ENCODE measurements at places on chromosomes 12 and 14.

DNA sequence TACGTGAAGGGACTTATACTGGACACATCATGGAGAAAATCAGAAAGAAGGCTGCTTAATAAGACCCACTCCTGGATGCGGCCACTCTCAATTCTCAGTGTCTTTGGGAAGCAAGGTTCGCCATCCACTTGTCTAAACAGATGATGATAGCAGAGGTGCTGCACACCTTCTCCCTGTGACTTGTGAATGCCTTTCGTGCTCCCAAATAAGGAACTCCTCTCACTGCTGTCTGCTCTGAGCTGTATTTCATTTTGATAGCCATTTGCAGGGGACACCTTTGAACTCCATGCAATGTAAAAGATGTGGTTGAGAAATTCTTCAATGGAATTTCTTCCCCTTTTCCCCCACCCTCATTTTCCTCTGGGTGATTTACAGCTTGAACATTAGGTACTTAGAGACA is 11.6 kb downstream of the RMST start:
- no peak for DNase-seq

GRCh38 chr14:22500525-22500924 is 88.5 kb downstream of the DAD1 start:
- DNase-seq: no peak

GRCh38 chr14:61417883-61418455 is 96.6 kb downstream of the PRKCH start:
- DNase-seq: no peak

- no peak for DNase-seq
Measured at GRCh38 chr14:27427796-27428195, 830.0 kb upstream of the NOVA1 start.

DNA sequence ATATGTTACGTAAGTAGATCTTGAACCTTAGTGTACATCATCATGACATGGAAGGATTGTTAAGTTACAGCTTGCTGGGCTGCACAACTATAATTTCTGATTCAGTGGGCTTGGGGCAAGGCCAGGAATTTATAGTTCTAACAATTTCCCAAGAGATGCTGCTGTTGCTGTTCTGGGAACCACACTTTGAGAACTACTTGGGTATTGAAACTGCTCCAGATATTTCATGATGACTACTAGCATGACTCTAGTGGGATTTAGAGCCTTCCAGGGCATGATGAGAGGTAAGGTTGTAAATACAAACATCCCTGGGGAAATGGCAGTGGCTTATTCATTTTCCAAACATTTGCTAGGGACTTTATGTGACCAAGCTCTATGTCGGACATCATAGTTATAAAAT is 904.8 kb upstream of the SEL1L start:
- no peak for DNase-seq

- DNase-seq: no peak
Measured at GRCh38 chr12:27733052-27733656, 22.5 kb downstream of the MRPS35 start.

- no peak for DNase-seq
Measured at GRCh38 chr12:65266408-65266807, 12.1 kb upstream of the MSRB3 start.

DNA sequence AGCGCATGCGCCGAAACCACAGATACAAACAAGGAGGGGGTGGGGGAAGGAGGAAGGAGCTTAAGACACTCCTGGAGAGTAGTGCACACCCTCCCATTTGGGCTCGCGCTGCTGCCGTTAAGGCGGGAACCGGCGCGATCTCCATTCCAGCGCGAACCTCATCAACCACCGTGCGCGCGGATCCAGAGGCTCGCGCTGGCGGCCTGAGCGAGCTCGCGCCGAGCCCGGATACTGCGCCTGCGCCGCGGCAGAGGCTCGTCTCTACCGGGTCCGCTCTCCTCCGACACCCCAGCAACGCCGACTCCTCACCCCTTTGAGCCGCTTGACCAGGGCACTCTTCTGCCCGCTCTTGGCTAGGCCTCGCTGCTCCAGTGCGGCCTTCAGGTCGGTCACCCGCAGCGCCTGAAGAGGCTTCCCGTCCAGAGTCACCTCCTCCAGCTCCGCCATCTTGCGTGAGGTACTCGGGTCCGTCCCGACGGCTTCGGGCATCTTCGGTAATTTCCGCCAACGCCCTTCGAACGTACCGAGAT is at the start of gene ACIN1:
ACIN1 (minus strand) TSS at position 471 of the 530 bp plus-strand sequence; CDS start at position 447, 24 bp downstream.
- DNase-seq: no peak

DNA sequence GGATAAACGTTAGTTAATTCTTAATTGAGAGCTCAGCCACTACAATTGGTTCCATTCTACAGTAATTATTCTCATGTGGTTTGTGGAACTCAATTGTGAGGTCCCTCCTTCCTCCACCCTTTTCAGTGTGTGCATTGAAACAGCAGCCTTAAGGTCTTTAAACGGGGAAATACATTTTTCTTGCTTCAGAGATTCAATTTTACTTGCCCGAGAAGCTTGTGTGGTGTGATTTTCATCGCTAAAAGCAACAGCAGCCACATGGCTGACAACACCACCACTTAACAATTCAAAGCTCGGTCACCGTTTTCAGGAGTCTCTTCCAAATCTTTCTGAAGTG is 733 bp upstream of the PPFIBP1 start:
- no peak for DNase-seq

GRCh38 chr12:16492240-16492639 is 113.7 kb downstream of the LMO3 start:
- DNase-seq: no peak

DNA sequence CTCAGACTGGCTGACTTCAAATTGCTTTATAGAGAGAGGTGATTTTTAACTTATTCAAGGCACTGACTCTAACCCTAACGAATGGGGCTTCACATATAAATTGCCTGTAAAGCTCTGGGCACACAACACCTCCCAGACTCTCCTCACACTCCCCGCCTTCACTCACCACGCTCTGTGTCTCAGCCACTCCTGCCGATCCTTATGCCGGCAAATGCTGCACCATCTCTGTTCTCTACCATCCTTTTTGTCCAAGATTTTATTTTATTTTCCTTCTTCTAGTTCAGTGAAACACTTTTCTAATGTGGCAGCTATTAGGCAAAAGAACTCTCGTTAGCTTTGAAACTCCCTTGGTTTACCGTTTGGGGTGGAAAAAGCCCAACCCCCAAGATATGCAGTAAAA is 446.1 kb upstream of the TMEM132C start:
- DNase-seq: no peak

DNA sequence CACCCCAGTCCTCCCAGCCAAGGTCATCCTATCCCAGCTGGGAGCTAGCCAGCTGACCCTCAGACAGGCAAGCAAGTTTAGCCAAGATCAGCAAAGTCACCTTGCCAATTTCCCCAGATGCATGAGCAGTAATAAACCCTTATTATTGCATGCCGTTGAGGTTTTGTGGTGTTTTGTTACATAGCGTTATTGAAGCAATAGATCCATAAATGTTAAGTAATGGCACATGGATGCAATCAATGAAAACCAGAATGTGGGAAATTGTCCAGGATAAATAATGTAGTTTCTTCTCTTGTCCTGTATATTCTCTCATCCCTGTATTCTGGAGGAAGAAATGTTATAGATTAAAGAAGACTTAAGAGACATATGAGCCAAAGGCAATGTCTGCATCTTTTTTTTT is 18.0 kb upstream of the TMEM260 start:
- DNase-seq: no peak

- peak; percentile 4 for DNase-seq
Measured at GRCh38 chr12:12327802-12328201, 22.2 kb downstream of the MANSC1 start.

- no peak for DNase-seq
Measured at GRCh38 chr12:32843528-32844095, 53.0 kb downstream of the PKP2 start.

- DNase-seq: no peak
Measured at GRCh38 chr14:71437870-71438269, 494.4 kb upstream of the RGS6 start.

DNA sequence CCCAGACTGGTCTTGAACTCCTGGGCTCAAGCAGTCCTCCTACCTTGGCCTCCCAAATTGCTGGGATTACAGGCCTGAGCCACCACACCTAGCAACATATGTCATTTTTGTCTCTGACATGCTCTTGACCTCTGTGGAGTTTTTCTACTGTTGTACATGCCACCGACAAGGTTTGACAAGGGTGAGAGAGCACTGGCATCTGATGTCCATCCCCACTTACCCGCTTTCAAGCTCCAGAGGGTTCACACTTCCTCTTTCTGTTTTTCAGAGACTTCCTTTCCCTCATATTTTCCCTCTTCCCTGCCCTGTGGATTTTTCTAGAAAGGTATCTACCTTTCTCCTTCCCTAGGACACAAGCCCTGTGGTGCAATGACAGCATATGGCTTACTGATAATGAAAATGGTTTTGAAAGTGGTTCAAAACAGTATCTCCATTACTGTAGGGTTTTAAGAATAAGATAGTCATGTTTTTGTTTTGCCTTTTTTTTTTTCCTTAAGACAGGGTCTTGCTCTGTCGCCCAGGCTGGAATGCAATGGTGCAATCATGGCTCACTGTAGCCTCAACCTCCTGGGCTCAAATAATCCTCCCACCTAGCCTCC is 27.7 kb upstream of the PLEKHG3 start:
- DNase-seq: no peak

- DNase-seq: peak; percentile 47
Measured at GRCh38 chr14:75298187-75298965, 19.7 kb downstream of the FOS start.

DNA sequence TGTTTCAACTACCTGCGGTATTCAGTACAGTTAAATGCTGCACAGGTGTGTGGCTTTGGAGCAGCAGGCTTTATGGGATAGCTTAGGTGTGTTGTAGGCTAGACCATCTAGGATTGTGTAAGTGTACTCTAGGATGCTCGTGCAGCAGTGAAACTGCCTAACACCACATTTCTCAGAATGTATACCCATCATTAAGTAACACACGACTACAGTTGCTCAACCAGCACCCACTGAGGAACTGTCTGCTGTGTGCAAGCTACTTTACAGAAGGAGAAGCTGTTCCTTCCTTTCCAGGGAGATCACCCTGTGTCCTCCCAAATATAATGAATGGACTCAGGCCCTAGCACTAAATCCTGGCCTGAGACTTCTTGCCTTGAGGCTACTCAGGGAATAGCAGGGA is 94.8 kb downstream of the SLC24A4 start:
- DNase-seq: peak; percentile 39

- DNase-seq: no peak
Measured at GRCh38 chr12:2183556-2184541, 131.1 kb downstream of the CACNA1C start.

- no peak for DNase-seq
Measured at GRCh38 chr14:57526942-57527341, 33.3 kb upstream of the CCDC198 start.

DNA sequence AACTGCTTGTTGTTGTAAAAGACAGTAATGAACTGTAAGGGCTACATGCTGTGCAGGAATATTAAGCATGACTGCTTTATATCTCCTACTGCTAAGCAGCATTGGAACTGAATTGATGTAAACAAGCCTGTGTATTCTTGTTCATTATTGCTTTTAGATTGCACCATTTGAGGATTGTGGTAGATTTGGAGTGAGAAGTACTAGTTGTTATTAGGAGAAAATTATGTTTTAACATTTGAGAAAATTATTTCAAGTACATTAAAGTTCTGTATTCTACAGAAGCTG is 212.7 kb downstream of the ERC1 start:
- no peak for DNase-seq

Data from GF-D8 (cell line).